ENCODE measurements at places on chromosomes 11 and 22.

DNA sequence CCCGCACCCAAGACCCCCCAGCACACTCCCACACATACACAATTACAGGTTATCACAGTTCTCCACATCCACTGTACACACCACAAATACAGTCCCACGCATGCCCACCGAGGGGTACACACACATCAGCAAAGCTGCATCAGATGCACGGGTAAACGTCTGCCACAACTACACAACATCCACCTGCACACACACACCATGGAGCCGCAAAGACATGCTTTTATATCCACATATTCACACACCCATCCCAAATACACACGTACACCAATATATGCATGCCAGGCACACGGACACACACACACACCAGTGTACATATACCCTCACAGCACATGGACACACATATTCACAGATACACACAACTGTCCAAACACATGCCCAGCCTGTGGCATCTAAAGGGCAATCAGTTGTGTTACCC lies 5.4 kb upstream of the KCNJ4 start:
- DNase-seq = no peak

DNA sequence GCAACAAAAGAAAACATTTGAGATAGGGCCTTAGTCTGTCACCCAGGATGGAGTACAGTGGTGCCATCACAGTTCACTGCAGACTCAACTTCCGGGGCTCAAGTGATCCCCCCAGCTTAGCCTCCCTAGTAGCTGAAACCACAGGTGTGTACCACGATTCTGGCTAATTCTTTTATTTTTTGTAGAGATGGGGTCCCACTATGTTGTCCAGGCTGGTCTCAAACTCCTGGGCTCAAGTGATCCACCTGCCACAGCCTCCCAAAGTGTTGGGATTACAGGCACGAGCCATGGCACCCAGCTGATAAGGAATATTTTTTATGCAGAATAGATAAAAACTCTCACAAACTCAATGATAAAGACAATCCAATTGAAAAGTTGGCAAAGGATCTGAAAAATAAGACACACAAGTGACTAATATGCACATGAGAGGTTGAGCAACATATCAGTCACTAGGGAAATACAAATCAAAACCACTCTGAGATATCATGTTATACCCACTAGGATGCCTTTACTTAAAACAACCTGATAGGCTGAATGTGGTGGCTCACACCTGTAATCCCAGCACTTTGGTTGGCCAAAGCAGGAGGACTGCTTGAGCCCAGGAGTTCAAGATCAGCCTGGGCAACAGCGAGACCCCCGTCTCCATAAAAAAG lies 33.9 kb upstream of the CLTCL1 start:
- DNase-seq = no peak

DNA sequence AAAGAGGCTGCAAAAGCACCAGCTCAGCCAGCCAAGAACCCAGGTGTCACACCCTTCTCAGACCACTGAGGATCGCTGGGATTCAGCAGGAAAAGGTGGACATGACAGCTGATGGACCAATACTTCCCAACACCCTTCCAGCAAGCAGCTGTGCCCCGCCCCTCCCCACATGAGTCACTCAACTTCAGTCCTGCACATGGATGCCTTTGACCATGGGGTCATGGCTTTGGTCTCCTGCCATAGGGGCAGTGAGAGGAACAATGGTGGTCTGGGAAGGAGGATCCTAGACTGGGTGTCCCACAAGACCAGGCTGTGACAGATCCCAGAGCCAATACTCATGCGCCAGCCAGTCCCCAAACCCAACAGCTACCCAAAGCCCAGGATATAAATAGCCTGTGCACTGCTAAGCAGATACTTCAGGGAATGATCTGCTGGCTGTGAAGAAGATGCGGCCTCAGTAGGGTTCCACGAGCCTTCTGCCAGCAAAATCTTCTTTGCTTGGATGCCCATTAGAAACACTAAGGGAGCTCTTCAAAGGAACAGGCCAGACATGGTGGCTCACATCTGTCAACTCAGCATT lies 5.5 kb upstream of the RGL4 start:
- DNase-seq = no peak

GRCh38 chr11:2950825-2951224 lies 21.6 kb upstream of the PHLDA2 start:
- no peak for DNase-seq

- peak; percentile 42 for DNase-seq
These were observed 2.4 kb downstream of the C11orf96 start for GRCh38 chr11:43944761-43945311.

- no peak for DNase-seq
These were observed 11.1 kb upstream of the ANO1 start for GRCh38 chr11:70067036-70067435.

DNA sequence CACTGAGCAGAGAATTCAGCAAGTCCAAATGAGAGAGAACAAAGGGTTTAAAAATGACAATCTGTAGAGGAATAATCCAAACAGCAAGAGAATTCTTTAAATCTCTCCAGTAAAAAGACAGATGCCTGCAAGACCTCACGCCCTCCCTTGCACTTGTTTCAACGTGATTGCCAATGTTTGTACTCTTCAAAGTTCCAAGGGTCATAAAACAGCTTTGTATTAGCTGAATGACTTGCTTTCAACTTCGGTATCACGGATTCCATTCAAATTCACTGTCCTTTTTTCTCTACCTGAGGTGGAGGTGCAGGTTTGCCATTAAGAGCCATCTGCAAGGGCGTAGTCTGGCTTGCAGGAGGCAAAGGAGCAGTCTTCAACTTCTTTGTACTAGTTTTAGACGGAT lies 41.1 kb upstream of the CHRNA10 start:
- no peak for DNase-seq

GRCh38 chr11:46050662-46051061 lies 70.6 kb downstream of the PHF21A start:
- no peak for DNase-seq

DNA sequence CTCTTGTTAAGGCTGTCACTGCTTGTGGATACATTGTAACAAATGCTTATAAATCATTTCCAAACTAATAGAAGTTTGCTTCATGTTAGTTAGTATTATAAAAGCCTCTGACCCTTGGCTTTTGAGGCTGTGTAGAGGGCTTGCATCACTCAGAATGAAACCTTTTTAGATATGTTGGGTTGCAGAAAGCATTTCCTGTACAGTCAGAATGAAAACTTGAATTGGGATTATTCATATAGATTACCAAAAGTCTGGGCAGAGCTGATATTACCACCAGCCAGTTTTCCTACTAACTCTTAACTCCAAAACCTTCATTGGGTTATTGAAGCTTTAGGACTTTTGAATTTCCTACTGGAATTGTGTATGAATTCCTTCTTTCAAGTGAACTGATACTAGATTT lies 12.0 kb downstream of the KMT2A start:
- DNase-seq = no peak

- no peak for DNase-seq
These were observed 586.9 kb upstream of the KIRREL3 start for GRCh38 chr11:127587511-127587910.

- no peak for DNase-seq
These were observed 357.8 kb downstream of the CADM1 start for GRCh38 chr11:115146425-115146824.

All from activated CD4-positive, alpha-beta T cell treated with anti-CD3 and anti-CD28 coated beads for 4 hours (primary cell).